ENCODE measurements at places on chromosomes 5 and 9.

- no peak for DNase-seq
These were observed 484.0 kb upstream of the IZUMO3 start for GRCh38 chr9:25029743-25030142.

DNA sequence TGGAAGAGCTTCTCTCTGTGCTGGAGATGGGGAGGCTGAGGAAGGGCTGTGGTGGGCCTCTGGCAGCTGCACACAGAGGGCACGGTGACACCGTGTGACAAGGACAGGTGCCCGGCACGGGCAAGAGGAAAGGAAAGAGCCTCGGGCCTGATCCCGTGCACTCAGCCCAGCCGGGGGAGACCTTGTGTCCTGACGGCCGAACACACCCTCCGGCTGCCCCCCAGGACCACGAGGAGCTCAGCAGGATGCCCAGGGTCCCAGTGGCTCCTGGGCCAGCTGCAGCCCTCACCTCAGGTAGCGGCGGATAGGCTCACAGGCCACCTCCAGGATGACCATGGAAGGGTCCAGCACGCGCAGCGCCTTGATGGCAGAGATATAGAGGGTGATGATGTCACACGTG, 5.5 kb downstream of the ANAPC2 start:
- DNase-seq, result no peak

DNA sequence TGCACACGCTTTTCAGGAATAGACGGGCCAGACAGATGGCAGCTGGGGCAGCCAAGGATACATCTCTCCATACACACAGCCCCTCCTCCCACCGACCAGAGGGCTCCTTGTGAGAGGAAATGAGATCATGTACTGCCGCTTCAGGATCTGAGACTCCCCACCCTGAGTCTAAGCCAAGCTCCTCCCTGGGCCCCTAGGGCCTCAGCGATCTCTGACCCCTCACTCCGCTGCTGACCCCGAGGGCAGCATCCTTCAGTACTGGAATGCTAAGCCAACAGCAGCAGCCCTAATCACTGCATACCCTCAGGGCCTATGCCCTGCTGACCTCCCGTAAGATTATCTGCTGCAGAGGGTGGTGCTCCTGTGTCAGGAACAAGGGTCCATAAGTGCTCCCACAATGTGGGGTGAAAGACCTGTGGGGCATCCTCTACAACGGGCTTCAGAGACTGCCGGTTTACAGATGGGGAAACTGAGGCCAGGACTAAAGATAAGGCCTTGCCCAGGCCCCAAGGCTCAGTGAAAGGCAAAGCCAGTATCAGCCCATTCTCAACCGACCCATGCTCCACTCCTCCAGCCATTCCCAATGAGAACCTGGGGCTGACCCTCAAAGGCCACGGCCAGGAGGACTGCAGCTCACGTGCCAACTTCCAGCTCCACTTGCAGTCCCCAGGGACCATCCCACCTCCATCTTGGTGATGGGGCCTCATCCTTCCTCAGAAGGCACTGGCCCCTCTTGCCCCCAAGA, 37.5 kb downstream of the BICD2 start:
- no peak for DNase-seq

DNA sequence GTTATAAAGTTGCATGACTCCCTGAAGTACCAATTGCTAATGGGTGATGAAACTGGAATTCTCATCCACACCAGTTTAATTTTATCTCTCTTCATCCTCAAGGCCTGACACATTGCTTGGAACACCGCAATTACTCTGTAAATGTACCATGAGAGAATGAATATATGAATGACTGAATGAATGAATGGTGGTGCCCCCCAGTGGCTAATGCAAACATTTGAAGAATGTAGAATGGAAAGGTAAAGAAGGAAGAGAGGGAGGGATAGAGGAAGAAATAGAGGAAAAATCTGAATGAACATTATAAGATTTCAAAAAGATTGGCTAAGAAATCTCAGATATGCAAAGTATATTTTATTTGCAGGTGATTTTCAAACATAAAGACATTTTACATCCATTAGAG, 13.1 kb downstream of the PAPPA start:
- DNase-seq, result no peak

DNA sequence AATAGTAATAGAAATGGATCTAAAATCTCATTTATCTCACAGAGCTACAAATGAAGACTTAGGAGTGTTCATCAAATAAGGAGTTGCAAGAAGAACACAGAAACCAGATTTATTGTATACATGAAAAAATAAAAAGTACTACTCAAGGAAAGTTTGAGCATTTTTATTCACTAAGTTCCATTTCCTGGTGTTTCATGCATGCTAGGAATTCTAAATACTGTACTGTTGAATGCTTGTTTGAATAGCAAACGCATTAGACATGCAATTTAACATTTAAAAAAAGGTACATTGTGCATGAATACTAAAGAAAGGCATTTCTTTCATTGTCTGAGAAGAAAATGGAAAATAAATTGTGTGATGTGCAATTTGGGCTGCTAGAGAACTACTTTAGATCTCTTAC, 52.1 kb downstream of the C6 start:
- DNase-seq, result no peak

DNA sequence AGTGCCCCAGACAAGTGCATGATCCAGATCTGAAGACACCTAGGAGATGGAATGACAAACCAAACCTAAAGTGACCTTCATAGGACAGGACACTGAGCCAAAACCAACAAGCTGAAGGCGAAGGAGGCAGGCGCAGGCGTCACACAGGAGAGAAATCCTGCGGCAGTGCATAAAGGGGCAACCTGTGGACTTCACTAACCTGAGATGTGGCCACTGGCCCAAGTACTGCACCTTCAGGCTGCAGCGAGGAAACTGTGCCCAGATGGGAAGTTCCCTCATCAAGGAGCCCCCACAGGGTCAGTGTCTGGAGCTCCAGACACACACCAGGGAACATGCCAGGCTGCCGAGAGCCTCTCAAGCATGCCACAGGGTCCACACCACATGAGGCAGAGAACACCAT, 3.7 kb downstream of the IPPK start:
- no peak for DNase-seq

DNA sequence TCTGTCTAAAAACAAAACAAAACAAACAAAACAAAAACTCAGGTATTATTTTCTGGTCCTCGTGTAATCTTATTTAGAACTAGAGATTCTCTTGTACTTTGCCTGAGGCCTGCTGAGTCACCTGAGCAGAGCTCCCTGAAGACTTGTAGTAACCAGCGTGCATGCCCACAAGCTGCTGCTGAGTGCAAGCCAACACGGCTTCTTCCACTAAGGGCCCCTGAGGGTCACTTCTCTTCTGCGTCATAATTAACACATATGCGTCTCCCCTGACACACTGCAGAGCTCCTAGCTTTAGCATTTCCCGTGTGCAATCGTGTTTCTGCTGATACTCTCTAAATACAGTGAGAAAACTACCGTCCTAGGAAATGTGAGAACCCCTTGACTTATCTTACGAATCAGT, 10.9 kb upstream of the NDFIP1 start:
- DNase-seq, result no peak

DNA sequence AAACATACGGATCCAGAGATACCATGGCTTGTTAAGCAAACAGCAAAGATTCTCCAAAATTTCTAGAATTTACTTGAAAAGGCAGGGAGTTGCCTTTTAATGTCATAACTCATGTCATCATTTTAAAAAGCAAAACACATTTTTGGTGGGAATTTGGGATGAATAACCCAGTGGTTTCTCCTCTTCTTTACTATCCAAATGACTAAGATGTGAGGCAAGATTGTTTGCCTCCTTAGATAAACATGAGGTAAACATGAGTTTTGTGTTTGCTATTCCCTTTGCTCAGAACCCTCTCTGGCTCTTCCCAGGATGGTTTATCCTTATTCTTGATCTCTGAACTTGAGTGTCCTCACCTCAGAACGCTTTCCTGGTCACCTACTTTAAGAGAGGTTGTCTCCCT, 267.0 kb downstream of the EBF1 start:
- DNase-seq, result no peak

- no peak for DNase-seq
These were observed 8.9 kb upstream of the LNPEP start for GRCh38 chr5:96927008-96927407.

DNA sequence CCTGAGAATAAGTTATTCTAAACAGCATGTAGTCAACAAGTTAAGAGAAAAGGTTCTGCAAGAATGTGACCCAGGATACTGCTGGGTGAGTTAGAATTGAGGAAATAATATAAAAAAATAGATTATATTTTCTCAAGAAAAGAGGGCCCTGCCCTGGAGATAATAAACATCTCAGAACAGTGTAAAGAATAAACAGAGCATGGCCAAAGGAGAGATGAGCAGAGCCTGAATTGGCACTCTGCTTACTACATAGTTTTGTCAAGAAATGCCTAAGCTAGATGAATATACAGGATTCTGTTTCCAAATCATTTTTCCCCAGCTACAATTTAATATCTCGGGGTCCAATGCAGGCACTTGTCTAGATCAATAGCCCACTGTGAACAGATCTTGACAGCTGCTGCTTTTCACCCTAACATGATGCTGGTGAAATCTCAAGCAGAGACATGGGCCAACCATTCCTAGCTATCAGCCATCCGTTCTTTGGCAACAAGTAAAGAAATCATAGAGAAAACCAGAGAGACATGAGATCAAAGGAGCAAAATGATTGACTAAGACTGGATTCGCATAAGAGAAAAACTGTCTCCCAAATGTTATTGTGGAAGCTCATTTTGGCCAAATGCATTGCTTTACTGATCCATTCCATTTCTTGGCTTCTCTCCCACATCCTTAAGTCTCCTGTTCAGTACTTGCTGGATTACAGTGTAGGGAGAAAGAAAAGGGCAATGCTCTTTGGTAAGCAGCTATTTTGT, 173.2 kb downstream of the PRELID2 start:
- no peak for DNase-seq

Data from SW480 (cell line).